ENCODE measurements at places on chromosomes 2 and 18.

- no peak for DNase-seq
Measured at GRCh38 chr2:153873052-153874048, 1.6 kb downstream of the GALNT13 start.

DNA sequence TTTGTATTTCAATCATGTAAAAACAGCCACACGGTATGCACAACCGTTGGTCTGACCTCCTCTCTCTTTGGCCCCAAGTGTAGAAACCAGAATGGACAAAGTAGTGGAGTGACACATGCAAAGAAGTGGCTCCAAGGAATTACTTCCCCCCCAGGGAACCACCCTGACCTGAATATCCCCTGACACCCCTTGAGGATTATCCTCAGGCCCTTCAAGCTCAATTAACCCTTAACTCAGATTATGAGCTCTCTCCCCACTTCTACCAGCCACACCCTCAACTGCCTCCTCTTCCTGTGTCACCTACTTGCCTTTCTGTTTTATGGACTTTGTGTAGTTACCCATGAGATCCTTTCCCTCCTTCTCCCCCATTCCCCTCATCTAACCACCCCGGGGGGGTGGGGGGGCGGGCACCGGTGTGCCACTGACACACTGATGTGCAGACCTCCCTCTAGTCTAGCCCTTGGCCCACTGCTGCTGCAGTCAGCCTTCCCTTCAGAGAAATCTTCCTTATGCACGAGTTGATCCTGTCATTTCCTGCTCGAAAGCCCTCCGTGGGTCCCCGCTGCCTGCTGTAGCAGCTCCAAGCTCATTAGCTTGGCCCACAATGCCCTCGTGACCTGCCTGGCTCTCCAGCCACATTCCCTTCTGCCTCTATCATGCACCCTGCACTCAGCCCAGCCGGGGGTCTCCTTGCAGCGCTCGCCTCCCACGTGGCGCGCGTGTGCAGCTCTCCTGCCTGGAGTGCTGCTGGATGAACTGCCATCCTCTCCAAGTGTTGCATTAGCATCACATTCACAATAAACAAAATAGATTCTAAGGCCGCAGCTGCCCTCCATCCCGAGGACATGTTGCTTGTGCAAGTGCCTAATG, 40.1 kb upstream of the TMEM177 start:
- no peak for DNase-seq

- DNase-seq, result no peak
Measured at GRCh38 chr18:28045176-28045810, 131.6 kb downstream of the CDH2 start.

GRCh38 chr2:95174031-95174542, 8.5 kb downstream of the ZNF2 start:
- DNase-seq, result no peak

GRCh38 chr2:212088353-212088752, 450.2 kb downstream of the ERBB4 start:
- no peak for DNase-seq

GRCh38 chr2:111958901-111959300, 60.5 kb downstream of the MERTK start:
- DNase-seq, result no peak

Measured in GM06990 (cell line).